ENCODE measurements at places on chromosomes 3 and 15.
A peak's percentile ranks its signal among the peaks of the same experiment; 100 is the strongest.

DNA sequence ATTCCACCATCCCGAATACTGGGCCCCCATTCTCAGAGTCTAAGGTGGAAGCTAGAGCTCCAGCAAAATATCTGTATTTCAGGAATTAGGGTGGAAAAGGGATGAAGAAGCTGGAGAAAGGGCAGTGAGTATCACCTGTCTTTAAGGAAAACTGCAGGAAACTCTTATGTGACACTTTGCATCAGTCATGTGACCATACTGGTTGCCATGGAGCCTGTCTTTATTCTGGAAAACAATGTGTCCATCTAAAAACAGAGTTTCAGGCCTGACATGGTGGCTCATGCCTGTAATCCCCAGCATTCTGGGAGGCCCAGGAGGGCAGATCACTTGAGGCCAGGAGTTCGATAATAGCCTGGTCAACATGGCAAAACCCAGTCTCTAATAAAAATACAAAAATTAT lies 52.9 kb upstream of the FSIP1 start:
- H3K27me3 ChIP-seq, result no peaks in the 10 kb centered on the region
- H3K27ac ChIP-seq, result no peak overlapping the region
- no peaks in the 10 kb centered on the region for H3K36me3 ChIP-seq
- no peaks in the 10 kb centered on the region for H3K4me1 ChIP-seq

- H3K4me1 ChIP-seq, result no peaks in the 10 kb centered on the region
- H3K36me3 ChIP-seq, result no peaks in the 10 kb centered on the region
- no peaks in the 10 kb centered on the region for H3K27me3 ChIP-seq
- no peak overlapping the region for H3K4me3 ChIP-seq
- H3K27ac ChIP-seq, result no peak overlapping the region
These were observed 8.0 kb upstream of the KLHL6 start for GRCh38 chr3:183563536-183563874.

DNA sequence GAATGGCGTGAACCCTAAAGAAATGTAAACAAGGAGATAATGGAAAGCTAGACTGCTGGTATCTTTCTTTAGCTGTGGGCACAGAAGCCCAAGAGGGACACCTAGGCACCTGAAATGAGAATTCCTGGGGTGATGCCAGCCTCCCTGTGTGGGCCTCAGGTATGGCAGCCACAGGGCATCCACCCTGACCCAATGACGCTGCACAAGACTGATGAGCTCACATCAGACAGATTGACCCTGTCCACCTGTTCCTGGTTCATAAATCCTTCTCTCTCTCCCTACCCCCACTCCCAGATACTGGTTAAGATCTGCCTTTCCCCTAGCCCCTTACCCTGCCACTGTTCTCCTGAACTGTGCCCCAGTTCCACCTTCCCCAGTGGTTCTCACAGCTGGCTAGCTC lies 1.5 kb downstream of the GLB1 start:
- H3K4me3 ChIP-seq, result peak overlapping the region; percentile 74
- H3K4me1 ChIP-seq, result no peaks in the 10 kb centered on the region
- DNase-seq, result no peak
- no peak overlapping the region for H3K27ac ChIP-seq

DNA sequence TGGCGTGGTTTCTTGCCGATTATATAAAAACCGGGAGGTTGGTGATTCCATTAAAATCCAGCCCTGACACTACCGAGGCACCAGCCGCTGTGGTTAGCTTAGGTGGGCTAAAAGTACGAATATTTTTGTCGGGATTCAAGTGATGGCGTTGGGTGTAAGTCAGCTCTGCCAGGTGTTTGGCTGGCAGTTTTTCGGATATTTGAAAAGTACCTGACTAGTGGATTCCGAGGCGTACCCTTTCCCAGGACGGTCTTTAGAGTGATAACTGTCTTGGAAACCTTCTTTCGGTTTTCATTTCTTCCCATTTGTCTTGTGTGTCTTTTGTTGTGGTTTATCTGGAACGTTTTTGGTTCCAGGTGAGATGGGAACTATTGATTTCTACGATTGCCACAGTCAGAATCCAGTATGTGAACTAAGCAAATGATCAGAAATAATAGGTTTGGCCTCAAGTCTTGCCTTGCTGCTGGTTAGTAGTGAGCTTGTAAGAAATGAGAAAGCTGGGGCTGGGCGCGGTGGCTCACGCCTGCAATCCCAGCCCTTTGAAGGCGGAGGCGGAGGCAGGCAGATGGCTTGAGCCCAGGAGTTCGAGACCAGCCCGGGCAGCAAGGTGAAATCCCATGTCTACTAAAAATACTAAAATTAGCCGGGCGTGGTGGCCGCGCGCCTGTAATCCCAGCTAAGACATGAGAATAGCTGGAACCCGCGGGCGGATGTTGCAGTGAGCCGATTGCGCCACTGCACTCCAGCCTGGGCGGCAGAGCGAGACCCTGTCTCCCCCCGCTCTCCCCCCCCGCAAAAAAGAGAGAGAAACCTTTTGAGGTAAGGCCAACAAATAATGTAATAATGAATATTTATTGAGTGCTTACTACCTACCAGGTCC lies 1.4 kb downstream of the FYTTD1 start:
- no peaks in the 10 kb centered on the region for H3K27me3 ChIP-seq
- H3K4me3 ChIP-seq, result peak overlapping the region; percentile 74
- peaks cover 9% of the 10 kb centered on the region for H3K4me1 ChIP-seq
- no peaks in the 10 kb centered on the region for H3K36me3 ChIP-seq

GRCh38 chr3:123920383-123920782 lies 36.3 kb upstream of the MYLK start:
- H3K4me1 ChIP-seq, result no peaks in the 10 kb centered on the region
- H3K4me3 ChIP-seq, result no peak overlapping the region
- no peaks in the 10 kb centered on the region for H3K27me3 ChIP-seq
- H3K27ac ChIP-seq, result no peak overlapping the region

GRCh38 chr15:88904257-88904623 lies 8.9 kb upstream of the HAPLN3 start:
- peaks cover 43% of the 10 kb centered on the region for H3K36me3 ChIP-seq
- no peak overlapping the region for H3K27ac ChIP-seq
- H3K4me1 ChIP-seq, result peaks cover 4% of the 10 kb centered on the region
- DNase-seq, result no peak
- H3K27me3 ChIP-seq, result no peaks in the 10 kb centered on the region

DNA sequence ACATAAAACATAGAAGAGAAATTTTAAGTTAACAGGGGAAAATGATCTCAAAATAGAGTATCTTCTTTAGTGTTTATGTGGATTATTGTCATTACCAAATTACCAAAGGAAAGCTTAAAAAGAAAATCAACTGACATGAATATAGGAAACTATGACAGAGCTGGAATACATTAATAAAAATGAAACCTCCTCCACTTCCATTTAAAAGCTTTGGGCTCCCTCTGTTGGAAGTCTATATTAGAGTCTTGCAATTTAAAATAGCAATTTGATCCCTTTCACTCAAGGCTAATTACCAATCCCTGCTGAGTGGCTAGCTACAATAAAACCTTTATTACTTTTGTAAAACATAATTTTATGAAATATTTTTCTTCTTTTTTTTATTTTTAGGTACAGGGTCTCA lies 61.4 kb upstream of the IMPG2 start:
- peak; percentile 55 for DNase-seq
- peaks cover 13% of the 10 kb centered on the region for H3K4me1 ChIP-seq
- H3K4me3 ChIP-seq, result no peak overlapping the region
- no peak overlapping the region for H3K27ac ChIP-seq
- no peaks in the 10 kb centered on the region for H3K36me3 ChIP-seq

DNA sequence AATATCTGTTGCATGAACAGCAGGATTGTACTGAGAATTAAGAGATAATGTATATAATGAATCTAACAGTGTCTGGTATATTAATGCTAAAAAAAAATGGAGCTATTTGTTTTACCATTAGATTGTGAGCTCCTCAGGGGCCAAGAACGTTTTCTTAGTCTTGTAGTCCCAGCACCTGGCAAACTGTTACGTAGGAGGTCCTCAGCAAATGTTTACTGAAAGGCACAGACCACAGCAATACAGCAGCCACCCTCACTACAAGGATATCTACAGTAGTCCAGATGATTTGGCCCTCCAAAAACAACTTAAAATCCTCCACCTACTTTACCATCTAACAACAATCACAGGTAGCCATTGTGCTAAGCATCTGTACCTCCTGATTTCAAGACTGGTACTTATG lies 59.7 kb downstream of the MSL2 start:
- no peak overlapping the region for H3K27ac ChIP-seq
- no peak for DNase-seq
- peaks cover 5% of the 10 kb centered on the region for H3K36me3 ChIP-seq

- no peak overlapping the region for H3K27ac ChIP-seq
- H3K4me1 ChIP-seq, result no peaks in the 10 kb centered on the region
- no peak overlapping the region for H3K4me3 ChIP-seq
- no peaks in the 10 kb centered on the region for H3K27me3 ChIP-seq
- no peak for DNase-seq
- no peaks in the 10 kb centered on the region for H3K36me3 ChIP-seq
These were observed 67.5 kb downstream of the FRMD4B start for GRCh38 chr3:69318410-69318809.

DNA sequence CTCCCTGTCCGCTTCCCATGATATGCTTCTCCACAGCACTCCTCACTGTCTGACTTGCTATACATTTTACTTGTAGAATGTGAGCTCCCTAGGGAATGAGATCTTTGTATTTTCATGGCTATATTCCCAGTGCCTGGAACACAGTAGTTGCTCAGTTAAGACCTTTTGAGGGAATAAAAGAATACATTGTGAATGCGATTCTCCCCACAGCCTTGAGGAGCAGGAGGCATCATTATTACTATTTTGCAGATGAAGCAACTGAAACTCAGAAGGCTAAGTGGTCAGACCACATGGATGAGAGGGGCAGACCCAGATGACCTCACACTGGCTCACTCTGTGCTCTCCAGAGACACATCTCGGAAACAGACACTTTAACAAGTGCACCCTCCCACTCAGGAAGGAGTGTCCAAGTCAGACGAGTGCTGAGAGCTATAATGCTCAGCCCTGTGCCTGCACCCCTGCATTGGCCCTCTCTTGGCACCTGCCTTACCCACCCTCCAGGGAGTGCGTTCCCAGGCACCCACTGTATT lies 46.8 kb downstream of the SST start:
- no peak for DNase-seq
- H3K4me3 ChIP-seq, result no peak overlapping the region
- H3K27me3 ChIP-seq, result no peaks in the 10 kb centered on the region
- H3K27ac ChIP-seq, result no peak overlapping the region
- peaks cover 14% of the 10 kb centered on the region for H3K4me1 ChIP-seq

DNA sequence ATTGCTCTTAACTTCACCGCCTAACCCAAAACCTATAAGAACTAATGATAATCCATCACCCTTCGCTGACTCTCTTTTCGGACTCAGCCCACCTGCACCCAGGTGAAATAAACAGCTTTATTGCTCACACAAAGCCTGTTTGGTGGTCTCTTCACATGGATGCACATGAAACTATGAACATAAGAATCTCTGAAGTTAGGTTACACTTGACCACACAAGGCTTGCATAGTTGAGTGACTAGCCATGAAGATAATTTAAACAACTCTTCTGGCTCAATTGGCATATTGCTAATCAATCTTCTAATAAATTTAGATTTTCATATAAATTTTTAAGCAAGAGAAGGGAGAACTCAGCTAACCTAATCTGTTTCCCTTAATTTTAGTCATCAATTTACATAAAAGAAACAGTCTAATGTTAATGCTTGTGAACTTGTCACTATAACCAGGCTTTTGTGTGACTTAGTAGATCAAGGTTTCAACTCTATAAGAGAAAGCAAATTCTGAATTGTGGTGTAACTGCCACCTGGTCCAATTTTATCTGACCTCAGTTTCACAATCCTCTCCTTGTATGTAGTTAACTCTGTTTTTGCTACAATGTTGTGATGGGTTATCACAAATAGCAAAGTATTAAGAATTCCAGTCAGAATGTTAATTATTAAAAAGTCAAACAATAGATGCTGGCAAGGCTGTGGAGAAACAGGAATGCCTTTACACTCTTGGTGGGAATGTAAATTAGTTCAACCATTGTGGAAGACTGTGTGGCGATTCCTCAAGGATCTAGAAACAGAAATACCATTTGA lies 82.0 kb downstream of the HHLA2 start:
- H3K4me1 ChIP-seq, result no peaks in the 10 kb centered on the region
- no peaks in the 10 kb centered on the region for H3K27me3 ChIP-seq
- H3K4me3 ChIP-seq, result no peak overlapping the region

- no peak overlapping the region for H3K27ac ChIP-seq
- no peak for DNase-seq
- no peaks in the 10 kb centered on the region for H3K36me3 ChIP-seq
- H3K4me1 ChIP-seq, result no peaks in the 10 kb centered on the region
- H3K4me3 ChIP-seq, result no peak overlapping the region
These were observed 240.9 kb upstream of the ADAMTS9 start for GRCh38 chr3:64928683-64929082.

GRCh38 chr15:94587113-94587512 lies 355.8 kb downstream of the MCTP2 start:
- no peaks in the 10 kb centered on the region for H3K27me3 ChIP-seq
- DNase-seq, result peak; percentile 21
- no peak overlapping the region for H3K27ac ChIP-seq

DNA sequence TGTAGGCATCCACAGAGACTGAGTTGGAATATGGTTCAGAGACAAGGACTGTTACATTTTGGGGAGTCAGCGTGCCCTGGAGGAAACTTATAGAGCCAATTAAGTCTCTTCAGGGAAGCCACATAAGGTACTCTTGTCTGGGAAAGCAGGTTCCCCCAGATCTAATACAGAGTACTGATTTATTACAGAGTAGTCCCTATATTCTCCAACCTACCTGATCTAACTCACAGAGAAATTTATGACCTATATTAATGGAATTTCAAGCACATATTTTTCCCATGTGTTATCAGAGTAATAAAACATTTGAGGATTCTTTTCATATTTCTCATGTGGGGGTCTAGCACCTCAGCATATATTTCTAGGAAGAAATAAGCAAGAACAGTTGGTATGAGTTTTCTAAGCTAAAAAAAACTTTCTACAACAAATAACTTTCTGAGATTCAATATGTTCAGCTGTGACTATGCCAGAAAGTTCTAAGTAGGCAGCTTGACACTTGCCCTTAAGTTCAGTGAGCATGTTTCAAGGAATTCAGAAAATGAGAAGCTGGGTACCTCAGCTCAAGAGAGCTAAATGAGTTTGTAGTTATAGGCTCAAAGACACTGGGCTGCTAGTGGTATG lies 75.3 kb upstream of the COL8A1 start:
- no peaks in the 10 kb centered on the region for H3K27me3 ChIP-seq
- H3K4me1 ChIP-seq, result no peaks in the 10 kb centered on the region
- no peak overlapping the region for H3K4me3 ChIP-seq
- no peak overlapping the region for H3K27ac ChIP-seq
- no peaks in the 10 kb centered on the region for H3K36me3 ChIP-seq

DNA sequence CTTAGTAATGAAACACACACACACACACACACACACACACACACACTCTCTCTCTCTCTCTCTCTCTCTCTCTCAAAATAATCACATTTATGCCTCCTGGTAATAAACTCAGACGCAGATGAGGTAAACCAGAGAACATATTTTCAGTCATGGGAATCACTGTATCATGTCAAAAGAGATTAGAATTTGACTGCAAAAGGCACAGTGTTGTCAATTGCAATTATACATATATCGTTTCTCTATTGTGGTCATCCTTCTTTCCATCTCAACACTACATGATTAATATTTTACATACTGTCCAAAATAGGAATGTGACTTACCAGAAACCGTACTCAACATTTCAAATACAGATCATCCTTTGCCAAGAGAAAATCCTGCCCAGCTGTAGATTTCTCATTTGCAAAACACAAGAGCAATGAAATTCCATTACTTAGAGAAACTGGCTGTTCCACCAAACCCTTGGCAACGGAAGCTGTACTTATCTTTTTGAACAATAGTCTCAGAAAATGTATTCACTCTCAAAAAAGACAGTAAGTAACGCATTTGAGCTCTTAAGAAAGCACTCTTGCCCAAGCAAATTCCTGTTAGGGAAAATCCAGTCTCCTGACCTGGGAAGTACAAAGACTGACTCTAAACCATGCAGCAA lies 24.3 kb downstream of the PDZRN3 start:
- H3K36me3 ChIP-seq, result peaks cover 5% of the 10 kb centered on the region
- H3K27me3 ChIP-seq, result no peaks in the 10 kb centered on the region
- DNase-seq, result peak; percentile 97
- H3K27ac ChIP-seq, result no peak overlapping the region
- peaks cover 7% of the 10 kb centered on the region for H3K4me1 ChIP-seq
- H3K4me3 ChIP-seq, result no peak overlapping the region
